Caki2 (cell line): ENCODE measurements at places on chromosomes 4 and X.

- no peak for DNase-seq
Measured at GRCh38 chr4:128600410-128600809, 209.1 kb upstream of the JADE1 start.

DNA sequence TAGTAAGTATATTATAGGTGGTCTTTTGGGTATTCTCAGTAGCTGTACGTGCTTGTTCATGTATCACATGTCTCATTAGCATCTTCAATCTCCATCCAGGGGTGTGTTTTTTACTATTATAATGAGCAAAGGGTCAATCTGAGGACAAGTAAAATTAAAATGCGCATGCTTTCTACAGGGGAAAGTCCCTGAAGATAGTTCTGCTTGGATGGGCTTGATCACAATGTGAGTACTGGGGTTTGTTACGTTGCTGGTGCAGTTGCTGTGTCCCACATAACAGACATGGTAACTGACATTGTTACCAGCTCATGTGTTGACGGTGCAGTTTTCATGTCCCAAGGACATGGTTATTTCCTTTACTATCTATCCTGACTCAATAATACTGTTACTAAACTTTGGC is 65.9 kb downstream of the UCHL1 start:
- DNase-seq, result peak; percentile 71

GRCh38 chr4:64001229-64001898 is 407.9 kb downstream of the TECRL start:
- no peak for DNase-seq

DNA sequence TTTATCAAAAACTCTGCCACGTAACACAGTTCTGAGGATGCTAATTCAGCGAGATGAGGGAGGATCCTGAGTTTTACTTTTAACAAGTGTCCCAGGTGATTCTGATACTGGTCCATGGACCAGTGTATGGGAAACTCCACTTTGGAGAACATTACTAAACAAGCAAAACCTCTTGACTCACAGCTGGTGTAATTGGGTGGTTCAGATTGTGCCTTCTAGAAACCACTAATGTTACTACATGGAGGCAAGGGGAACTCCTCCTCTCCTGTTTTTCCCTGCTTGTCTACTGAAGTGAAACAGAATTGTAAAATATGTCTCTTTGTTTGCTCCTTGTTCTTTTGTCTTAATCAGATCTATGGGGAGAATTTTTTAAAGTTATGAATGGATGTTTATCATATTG is 62.6 kb downstream of the FRAS1 start:
- DNase-seq, result no peak

- DNase-seq, result no peak
Measured at GRCh38 chr4:212438-213188, 88.3 kb downstream of the ZNF718 start.

GRCh38 chrX:68596871-68597270 is 50.6 kb upstream of the STARD8 start:
- DNase-seq, result no peak

GRCh38 chr4:187077744-187078401 is 354.2 kb upstream of the FAT1 start:
- DNase-seq, result no peak

GRCh38 chr4:5165420-5166369 is 114.4 kb downstream of the STK32B start:
- peak; percentile 18 for DNase-seq

DNA sequence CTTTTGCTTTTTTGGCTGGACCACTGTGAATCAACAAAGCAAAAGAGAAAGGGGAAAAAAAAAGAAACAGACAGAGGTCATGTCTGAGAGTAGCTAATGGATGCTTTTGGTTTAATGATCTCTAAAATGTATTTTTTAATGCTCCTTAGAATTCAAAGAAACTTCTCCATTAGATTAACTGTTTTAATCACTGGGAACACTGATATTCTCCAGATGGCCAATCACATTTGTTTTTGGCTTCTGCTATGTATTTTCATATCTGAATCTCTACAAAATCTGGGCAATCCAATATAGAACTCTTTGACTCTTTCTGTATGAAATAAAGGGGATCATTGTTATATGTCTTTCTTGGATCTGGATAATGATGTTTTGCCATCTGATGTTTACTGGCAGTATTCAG is 278.2 kb downstream of the ADGRL3 start:
- DNase-seq, result no peak

DNA sequence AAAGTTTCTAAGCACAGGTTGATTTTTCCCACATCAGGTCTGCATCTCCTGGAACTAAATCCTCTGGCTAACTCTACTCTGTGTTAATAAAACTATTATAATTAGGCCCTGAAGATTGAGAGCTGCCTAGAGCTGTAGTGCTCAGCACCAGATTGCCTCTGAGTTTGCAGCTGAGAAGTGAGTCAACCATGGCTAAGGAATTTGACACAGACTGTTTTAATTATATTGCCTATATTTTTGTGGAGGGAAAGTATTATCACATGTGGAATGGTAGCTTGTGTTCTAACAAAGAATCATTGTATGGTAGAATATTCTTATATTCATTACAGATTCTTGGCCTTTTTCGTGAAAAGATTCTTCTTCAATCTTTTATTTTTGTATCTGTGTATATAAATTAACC is 1907.6 kb upstream of the TENM3 start:
- DNase-seq, result no peak

DNA sequence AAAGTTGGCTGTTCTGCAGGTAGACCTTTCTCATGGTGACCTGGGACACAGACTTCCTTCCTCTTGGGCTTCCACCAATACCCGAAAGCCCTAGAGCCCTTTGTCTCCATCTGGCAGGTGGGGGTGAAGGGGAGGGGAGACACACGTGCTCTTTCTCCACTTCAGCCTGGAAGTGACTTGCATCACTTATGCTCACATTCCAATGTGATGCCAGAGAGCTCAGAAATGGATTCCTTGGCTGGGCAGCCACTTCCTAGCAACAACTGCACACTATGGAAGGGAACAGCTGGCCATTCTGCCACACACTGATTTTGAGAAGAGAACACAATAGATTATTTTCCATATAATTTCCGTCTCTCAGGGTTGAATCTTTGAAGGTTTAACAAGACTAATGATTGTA is 36.3 kb downstream of the C4orf51 start:
- DNase-seq, result no peak

- no peak for DNase-seq
Measured at GRCh38 chrX:39582091-39582490, 515.7 kb downstream of the BCOR start.

- no peak for DNase-seq
Measured at GRCh38 chr4:143026459-143027170, 158.1 kb upstream of the USP38 start.

- peak; percentile 51 for DNase-seq
Measured at GRCh38 chr4:86592553-86593249, 1.4 kb upstream of the PTPN13 start.

GRCh38 chr4:48012824-48013223 is 3.7 kb downstream of the CNGA1 start:
- DNase-seq, result no peak

DNA sequence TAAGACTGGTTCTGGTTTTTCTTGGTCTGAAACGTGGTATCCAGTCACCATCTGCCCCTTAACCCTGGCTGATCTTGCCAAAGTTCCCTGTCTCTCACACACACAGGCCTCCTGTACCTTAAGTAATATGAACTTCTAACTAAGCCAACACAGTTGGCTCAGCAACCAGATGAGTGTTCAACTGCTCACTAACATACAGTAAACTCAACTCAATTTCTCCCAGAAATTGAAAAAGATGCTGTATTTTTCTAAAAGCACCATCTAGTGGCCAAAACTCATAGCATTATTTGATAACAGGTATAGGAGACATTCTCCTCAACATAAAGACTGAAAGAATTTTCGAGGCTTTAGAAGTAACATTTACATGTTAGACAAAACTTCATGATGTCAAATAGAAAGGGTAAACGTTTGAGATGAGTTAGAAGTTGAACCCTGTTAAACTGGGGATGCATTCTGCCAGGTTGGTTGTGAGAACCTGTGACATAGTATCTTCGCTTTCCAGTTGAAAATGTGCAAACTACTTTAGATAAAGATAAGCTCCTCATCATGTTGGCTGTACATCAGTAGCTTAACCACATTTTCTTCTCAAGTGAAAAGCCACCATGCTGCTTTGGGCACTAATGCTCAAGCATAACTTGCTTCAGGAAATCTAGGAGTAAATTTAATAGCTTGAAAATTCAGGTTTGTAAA is 31.2 kb downstream of the CCNI start:
- DNase-seq, result peak; percentile 26

- DNase-seq, result no peak
Measured at GRCh38 chr4:135927651-135928050, 1604.6 kb downstream of the PCDH18 start.

- no peak for DNase-seq
Measured at GRCh38 chr4:25030277-25031076, at the start of gene LGI2. Gene LGI2, minus strand, starts transcription at chr4:25030946. Its CDS starts 253 bp downstream, at chr4:25030693.

GRCh38 chr4:13143222-13144070 is 340.7 kb downstream of the RAB28 start:
- DNase-seq, result no peak

DNA sequence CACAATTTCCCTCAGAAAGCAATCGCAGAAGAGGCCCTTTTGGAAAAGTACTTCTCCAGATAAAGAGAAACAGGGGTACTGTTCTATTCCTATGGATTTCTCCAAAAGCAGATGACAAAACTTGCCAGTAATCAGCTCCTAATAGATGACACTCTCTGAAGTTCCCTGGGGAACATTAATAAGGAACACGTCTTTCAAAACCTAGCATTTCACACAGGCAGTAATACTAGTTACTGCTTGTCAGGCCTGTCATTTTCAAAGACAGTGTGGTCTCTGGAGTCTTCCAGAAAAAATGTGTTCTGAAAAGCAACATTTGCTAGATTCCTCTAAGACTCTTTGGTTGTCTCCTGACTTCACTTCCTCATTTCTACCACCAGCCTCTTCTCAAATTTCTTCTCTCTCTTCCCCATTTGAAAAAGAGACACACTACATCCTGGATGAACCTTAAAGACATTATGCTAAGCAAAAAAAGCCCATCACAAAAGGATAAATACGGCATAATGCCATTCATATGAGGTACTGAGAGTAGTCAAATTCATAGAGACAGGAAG is 47.3 kb downstream of the CHRDL1 start:
- DNase-seq, result no peak

DNA sequence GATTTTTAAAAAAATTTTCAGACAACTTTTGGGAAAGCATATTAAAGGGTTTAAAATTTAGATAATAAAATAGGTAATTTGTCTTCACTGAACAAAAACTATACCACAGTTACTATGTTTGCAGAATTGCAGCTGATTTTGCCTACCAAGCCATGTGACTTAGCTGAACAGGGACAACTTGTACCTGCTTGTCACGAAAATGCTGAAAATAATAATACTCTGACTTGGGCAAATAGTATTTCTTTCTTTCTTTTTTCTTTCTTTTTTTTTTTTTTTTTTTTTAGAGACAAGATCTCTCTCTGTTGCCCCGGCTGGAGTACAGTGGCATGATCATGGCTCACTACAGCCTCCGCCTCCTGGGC is 225.2 kb upstream of the PPP1R2C start:
- DNase-seq, result no peak

DNA sequence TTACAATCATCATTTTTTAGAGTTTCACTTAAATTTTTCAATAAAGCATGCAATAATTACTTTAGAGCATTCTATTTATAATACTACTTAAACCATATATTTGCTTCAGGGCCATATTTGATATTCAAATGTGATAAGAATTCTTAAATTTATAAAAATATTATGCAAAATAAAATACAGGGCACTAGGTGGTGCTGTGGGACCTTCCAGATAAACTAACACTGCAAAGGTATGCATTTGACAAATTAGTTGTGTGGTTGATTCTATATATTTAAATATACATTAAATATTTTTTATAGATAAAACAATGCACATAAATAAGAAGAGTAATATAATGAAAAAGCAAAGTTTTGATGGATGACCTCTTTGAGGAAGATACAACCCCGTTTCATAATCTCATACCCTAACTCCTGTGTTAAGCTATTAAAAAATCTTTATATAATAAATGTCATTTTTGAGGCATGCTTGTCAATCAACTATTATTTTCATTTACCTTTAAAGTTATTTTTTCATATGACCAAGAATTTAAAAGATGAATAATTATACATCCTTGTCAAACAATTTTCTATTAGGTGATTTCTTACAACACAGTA is 128.4 kb downstream of the REELD1 start:
- DNase-seq, result no peak

- DNase-seq, result no peak
Measured at GRCh38 chr4:124514588-124514987, 197.9 kb downstream of the ANKRD50 start.

- no peak for DNase-seq
Measured at GRCh38 chrX:44908827-44909226, 35.8 kb downstream of the KDM6A start.

GRCh38 chr4:103150677-103151076 is 47.5 kb downstream of the CENPE start:
- no peak for DNase-seq

DNA sequence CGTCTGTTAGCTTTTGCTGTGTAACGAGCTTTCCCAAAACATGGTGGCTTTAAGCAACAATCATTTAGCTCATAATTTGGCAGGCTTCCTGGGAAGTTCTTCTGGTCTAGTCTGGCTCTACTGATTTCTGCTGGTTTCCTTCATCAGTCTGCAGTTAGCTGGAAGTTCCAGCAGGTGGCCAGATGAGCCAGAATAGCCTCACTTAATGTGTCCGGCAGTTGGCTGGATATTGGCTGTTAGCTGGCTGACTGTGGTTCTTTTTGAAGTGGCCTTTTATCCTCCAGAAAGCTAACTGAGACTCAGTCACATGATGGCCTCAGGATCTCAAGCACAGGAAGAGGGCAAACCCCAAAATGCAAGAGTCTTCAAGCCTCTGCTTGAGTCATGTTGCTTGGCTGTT is 34.9 kb downstream of the FTHL17 start:
- peak; percentile 29 for DNase-seq
